Activated CD8-positive, alpha-beta memory T cell treated with anti-CD3 and anti-CD28 coated beads for 1 hour (primary cell): ENCODE measurements at places on chromosomes 4 and X.

DNA sequence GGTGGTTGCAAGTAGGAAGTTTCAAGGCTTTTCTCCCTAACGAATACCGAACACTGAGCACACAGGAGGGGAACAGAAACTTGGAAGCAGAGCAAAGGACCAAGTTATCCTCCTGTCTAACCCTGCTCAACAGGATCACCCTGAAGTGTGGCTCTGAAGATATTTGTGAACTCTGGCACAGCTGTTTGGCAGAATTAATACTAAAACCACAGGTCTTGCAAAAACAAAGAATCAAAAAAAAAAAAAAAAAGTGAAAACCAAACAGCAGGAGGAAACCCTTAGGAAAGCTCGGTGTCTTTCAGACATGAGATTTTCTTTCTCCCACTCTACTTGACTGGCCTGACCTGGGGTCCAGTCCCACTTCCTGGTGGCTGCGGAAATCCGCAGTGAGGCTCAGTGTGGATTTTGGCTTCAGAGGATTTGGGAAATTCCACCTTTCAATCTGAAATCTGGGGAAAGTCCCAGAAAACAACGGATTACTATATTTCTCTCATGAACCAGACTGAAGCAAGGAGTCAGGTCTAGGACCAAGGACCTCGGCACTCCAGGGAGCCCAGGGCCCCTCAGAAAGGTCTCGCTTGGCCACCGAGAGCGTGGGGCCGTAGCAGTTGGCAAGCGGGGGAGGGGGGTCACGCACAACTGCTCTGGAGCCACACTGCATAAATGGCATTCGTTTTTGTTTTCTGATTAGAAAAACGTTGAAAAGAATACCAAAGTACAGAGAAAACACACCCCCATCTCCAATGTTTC, 867 bp downstream of the TIFA start:
- no peak for DNase-seq

- DNase-seq: no peak
These were observed 38.5 kb upstream of the IQSEC2 start for GRCh38 chrX:53319614-53320542.

GRCh38 chr4:185783574-185783973, 28.4 kb downstream of the SORBS2 start:
- DNase-seq: no peak

DNA sequence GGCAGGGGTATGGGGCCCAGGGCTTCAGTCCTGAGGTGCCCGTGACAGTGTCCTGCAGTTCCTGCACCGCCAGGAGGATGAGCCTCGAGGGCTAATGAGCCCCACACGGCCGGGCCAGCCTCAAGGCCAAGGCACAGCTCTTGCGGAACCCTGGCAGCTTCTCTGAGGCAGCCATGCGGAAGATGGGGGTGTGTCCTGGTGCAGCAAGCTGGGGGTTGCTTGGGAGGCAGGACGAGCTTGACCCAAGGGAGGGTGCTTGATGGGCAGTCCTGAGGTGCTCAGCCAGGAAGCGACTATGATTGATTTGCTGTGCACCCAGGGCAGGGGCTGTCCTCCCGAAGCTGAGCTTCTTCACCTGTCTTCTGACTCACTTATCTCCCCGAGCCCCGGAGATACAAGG, 9.1 kb upstream of the FGFR3 start:
- no peak for DNase-seq

- no peak for DNase-seq
These were observed 40.8 kb downstream of the CLCN4 start for GRCh38 chrX:10197279-10198210.

- no peak for DNase-seq
These were observed 464.1 kb downstream of the IDS start for GRCh38 chrX:149040873-149041535.

GRCh38 chrX:32489125-32489524, 722.2 kb downstream of the DMD start:
- DNase-seq: no peak

GRCh38 chrX:48779399-48779798, 7.0 kb upstream of the GATA1 start:
- no peak for DNase-seq
